GM23338 (cell line): ENCODE measurements at places on chromosomes 2 and 18. TPM values are rescaled to one million over a fixed set of nuclear protein-coding genes. Genes with fewer than 3 reads are reported as not detected.

- no peaks in the 10 kb centered on the region for H3K27me3 ChIP-seq
- no peaks in the 10 kb centered on the region for H3K36me3 ChIP-seq
- DNase-seq = peak; percentile 74
- no peak overlapping the region for H3K27ac ChIP-seq
- H3K4me3 ChIP-seq = no peak overlapping the region
These were observed 54.3 kb downstream of the TMX3 start for GRCh38 chr18:68660354-68661183.

GRCh38 chr2:20737505-20737904, 70.6 kb downstream of the GDF7 start:
- H3K27me3 ChIP-seq = no peaks in the 10 kb centered on the region
- peaks cover 4% of the 10 kb centered on the region for H3K4me1 ChIP-seq
- no peak overlapping the region for H3K4me3 ChIP-seq

DNA sequence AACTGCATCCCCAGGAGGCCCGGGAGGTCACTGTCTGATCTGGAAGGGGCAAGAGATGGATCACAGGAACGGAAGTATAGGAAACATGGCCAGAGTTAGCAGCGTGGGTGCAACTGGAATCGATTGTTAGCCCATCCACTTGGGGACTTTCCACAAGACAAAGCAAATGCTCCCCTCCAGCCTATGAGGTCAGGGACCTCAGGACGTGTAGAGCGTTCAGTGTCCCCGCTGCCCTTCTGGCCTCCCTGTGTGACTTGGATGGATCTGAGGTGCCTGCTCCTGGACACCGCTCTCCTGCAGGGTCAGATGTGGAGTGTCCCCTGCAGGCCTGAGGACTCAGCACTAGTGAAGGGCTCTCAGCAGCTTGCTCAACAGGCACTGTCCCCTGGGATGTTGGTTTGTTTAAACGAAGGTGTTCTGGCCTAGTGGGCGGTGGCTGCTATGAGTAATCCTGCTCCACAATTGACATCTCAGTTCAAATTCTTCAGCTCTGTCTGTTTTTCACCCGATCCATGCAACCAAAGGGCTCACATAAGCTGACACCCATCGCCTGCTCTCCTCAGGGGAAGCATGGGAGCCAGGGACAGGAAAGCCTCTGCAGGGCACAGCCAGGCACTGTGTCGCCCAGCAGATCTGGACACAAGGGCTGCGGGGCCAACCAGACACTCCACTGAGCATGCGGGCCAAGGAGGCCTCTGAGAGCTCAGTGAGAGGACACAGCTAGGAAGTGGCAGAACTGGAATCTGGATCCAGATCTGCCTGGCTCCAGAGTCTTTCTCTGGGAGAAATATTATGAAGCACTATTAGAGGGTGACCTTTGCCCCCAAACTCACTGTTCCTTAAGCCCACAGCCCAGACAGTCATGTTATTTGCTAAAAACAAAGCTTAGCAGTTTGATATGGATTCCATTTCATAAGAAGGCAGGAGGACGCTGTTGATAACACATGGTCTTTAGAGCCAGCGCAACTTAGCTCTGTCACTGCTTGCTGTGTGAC, 78.5 kb downstream of the RHOB start:
- H3K27ac ChIP-seq = no peak overlapping the region
- DNase-seq = no peak
- H3K4me1 ChIP-seq = no peaks in the 10 kb centered on the region
- no peak overlapping the region for H3K4me3 ChIP-seq
- H3K36me3 ChIP-seq = no peaks in the 10 kb centered on the region

GRCh38 chr18:57122936-57123510, 23.9 kb upstream of the BOD1L2 start:
- DNase-seq = peak; percentile 36
- H3K4me1 ChIP-seq = peaks cover 29% of the 10 kb centered on the region
- no peaks in the 10 kb centered on the region for H3K36me3 ChIP-seq
- peak overlapping the region; percentile 1; the same call in 1 of the 2 replicates for H3K4me3 ChIP-seq
- H3K27ac ChIP-seq = peak overlapping the region; percentile 5

- H3K27ac ChIP-seq = no peak overlapping the region
- no peak for DNase-seq
- no peaks in the 10 kb centered on the region for H3K27me3 ChIP-seq
- no peaks in the 10 kb centered on the region for H3K36me3 ChIP-seq
- no peak overlapping the region for H3K4me3 ChIP-seq
These were observed 413.8 kb downstream of the RAD51AP2 start for GRCh38 chr2:17104454-17104853.

DNA sequence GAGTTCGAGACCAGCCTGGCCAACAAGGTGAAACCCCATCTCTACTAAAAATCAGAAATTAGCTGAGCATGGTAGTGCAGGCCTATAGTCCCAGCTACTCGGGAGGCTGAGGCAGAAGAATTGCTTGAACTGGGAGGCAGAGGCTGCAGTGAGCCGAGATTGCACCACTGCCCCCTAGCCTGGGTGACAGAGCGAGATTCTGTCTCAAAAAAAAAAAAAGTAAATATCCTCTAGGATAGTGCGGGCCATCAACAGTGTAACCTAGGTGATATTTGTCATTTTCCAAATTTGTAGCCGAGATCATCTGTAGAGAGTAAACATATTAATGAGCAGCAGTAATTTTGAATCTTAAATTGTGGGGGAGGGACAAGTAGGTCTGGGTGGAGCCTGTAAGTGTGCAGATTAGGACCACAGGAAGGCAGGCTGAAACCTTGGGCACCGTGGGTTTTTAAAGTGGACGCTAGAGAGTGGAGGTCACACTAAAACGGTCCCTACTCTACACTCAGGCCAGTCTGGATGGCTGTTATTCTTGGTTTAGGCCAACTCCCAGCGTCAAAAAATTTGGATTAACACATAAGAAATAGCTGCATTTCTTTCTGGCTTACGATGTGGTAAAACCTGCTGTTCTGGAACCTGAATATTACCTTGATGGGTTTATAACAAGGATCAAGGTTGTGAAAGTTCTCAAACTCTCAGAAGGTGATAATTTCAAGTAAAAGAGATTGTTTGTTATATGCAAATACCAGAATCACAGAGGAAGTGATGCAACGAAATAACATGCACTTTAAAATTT, 22.7 kb upstream of the TET3 start:
- no peak overlapping the region for H3K27ac ChIP-seq
- no peak overlapping the region for H3K4me3 ChIP-seq
- no peaks in the 10 kb centered on the region for H3K4me1 ChIP-seq
- DNase-seq = no peak

DNA sequence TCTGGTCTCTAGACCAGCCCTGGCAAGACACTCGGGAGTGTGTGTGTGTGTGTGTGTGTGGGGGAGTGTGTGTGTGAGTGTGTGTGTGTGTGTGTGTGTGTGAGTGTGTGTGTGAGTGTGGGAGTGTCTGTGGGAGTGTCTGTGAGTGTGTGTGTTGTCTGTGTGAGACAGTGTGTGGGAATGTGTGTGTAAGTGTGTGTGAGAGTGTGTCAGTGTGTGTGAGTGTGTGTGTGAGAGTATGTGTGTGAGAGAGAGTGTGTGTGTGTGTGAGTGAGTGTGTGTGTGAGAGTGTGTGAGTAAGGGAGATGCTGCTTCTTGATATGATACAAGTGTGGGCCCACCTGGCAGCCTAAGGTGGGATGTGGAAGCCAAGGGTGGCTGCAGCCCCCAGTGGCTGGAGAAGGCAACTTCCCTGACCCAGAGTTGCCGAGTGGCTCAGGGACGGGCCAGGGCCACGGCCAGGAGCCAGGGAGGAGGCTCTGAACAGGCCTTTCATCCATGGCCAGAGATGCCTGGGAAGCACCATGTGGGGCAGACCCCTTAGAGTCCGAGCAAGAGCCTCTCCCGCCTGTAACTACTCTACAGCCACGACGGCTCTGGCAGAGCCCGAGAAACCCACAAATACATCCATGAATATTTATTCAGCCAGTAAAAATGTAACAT, 159.3 kb upstream of the MYCN start:
- no peaks in the 10 kb centered on the region for H3K27me3 ChIP-seq
- no peaks in the 10 kb centered on the region for H3K36me3 ChIP-seq
- H3K27ac ChIP-seq = no peak overlapping the region
- no peaks in the 10 kb centered on the region for H3K4me1 ChIP-seq
- H3K4me3 ChIP-seq = no peak overlapping the region

The CNRIP1 gene
- total RNA-seq = 5.9 and 6.9 TPM in 2 replicates

The DCC gene
- 0.70 and 0.73 TPM in 2 replicates for total RNA-seq

The SLC1A4 gene
- 2.2 and 2.7 TPM in 2 replicates for total RNA-seq

The VWC2L gene
- not detected in 2 replicates for total RNA-seq

The CIB4 gene
- not detected in 2 replicates for total RNA-seq

The DYSF gene
- total RNA-seq = 18.0 and 21.3 TPM in 2 replicates

The BOLA3 gene
- total RNA-seq = 36.2 and 89.8 TPM in 2 replicates
